ENCODE measurements at places on chromosomes 5 and 9. TPM values are rescaled to one million over a fixed set of nuclear protein-coding genes. Genes with fewer than 3 reads are reported as not detected.

- no peaks in the 10 kb centered on the region for H3K4me1 ChIP-seq
- H3K27ac ChIP-seq, result no peak overlapping the region
- no peak for DNase-seq
- H3K27me3 ChIP-seq, result no peaks in the 10 kb centered on the region
Measured at GRCh38 chr5:55429613-55430253, 105.0 kb downstream of the PLPP1 start.

GRCh38 chr5:5126444-5126843 is 13.7 kb upstream of the ADAMTS16 start:
- no peak overlapping the region for H3K27ac ChIP-seq
- H3K27me3 ChIP-seq, result no peaks in the 10 kb centered on the region
- no peaks in the 10 kb centered on the region for H3K36me3 ChIP-seq
- H3K4me1 ChIP-seq, result no peaks in the 10 kb centered on the region

DNA sequence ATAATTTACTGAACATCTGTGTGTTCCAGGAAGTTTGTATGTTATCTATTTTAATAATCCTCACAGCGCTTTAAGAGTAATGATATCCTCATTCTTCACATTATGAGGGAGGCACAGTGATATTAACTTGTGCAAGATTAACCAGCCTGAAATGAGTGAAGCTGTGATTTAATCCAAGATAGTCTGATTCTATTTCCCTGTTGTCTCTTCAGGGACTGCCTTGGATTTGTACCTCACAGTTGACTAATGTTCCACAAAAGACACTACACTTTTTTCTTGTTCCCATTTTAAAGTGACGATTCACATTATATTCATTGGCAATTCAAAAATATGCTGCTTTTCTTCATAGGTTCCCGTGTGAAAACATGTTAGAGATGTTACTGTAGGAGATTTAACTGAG is 125.3 kb upstream of the GNA14 start:
- no peaks in the 10 kb centered on the region for H3K4me1 ChIP-seq
- H3K4me3 ChIP-seq, result no peak overlapping the region
- H3K27me3 ChIP-seq, result no peaks in the 10 kb centered on the region
- H3K36me3 ChIP-seq, result no peaks in the 10 kb centered on the region
- no peak overlapping the region for H3K27ac ChIP-seq

DNA sequence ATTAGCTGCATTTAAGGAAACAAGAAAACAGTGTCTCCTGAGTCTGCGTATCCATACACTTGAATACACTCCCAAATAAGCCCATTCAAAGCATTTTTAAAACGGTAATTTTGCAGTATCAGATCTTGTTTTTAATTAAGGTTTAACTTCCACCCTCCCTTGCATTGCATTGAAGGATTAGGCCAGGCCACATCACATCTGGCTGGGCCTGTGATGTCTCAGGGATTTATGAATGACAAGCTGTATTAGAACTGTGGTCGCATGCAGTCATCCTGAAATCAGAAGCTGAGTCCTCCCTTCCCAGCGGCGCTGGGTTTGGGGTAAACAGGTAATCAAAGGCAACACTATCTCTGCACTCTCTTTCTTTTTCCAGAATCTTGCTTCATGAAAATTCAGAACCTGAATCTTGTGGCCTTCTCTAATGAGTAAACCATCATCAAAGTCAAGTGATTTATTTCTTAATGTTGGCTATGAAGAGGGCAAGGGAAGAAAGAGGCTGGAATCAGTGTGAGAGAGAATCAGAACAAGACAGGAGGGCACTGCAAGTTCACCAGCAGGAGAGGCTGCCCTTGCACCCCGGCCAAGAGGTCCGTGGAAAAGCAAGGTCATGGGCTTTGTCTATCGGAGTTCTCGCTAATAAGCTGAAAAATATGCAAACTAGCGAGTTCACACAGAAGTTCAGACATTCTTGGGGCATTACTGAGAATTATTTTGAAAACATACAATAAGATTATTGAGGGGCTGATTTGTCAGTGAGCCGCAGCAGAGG is 80.0 kb upstream of the ZSWIM6 start:
- no peaks in the 10 kb centered on the region for H3K27me3 ChIP-seq
- no peak overlapping the region for H3K4me3 ChIP-seq
- H3K36me3 ChIP-seq, result no peaks in the 10 kb centered on the region
- H3K4me1 ChIP-seq, result no peaks in the 10 kb centered on the region
- H3K27ac ChIP-seq, result no peak overlapping the region
- no peak for DNase-seq

- H3K27ac ChIP-seq, result no peak overlapping the region
- H3K36me3 ChIP-seq, result no peaks in the 10 kb centered on the region
- H3K4me3 ChIP-seq, result no peak overlapping the region
- H3K4me1 ChIP-seq, result no peaks in the 10 kb centered on the region
Measured at GRCh38 chr5:102958481-102959011, 161.4 kb downstream of the GIN1 start.

Gene HTR1A
- total RNA-seq, result not detected
